Neural crest cell (in vitro differentiated cells): ENCODE measurements at places on chromosomes 2 and 18.

DNA sequence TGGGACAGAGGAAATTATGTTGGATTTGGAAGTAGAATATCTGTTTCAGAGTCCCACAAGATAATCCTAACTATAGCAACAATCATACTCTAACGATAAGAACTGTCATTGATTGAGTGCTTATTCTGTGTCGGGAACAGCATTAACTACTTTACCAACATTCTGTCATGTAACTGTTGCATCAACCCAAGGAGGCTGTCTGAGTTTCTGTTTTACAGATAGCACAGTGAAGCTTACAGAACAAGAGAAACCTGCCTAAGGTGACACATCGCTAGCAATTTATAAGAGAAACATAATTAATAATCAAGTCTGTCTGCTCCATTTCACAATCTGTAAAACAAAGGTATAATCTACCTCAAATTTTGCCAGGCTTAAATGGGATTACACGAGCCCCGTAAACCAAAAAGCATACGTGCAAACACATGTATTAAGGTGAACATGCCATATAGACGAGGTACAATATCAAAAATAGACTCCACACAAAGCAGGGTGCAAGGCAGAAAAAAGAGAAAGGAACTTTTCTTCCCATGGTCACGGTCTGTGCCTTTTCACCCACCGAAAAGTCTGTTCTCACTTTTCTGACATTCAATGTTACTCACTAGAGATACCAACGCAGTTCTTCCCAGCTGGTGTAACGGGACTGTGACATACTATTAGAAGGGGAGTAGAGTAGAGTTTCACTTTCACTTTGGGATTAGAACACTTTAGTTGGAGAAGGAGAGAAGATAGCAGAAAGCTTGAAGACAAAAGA, 37.2 kb upstream of the SLC8A1 start:
- no peak for DNase-seq

GRCh38 chr18:8232791-8233190, 376.4 kb upstream of the RAB12 start:
- DNase-seq: no peak

DNA sequence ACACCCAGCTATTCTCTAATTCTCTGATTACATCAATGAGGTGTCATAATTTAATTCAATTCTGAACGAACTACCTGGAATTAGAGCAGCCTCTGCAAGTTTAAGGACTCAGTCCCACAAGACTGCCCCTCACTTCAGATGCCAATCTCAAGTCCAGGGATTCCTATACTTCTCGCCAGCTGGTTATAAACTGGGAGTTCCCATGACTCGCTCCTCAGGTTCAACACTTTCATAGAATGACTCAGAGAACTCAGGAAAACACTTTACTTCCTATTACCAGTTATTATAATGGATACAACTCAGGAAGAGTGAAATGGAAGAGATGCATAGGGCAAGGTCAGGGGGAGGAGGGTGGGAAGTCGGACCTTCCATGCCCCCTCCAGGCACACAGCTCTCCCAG, 112.3 kb upstream of the ATP5MC3 start:
- no peak for DNase-seq

- no peak for DNase-seq
These were observed 267.6 kb downstream of the GBX2 start for GRCh38 chr2:235900631-235901030.

DNA sequence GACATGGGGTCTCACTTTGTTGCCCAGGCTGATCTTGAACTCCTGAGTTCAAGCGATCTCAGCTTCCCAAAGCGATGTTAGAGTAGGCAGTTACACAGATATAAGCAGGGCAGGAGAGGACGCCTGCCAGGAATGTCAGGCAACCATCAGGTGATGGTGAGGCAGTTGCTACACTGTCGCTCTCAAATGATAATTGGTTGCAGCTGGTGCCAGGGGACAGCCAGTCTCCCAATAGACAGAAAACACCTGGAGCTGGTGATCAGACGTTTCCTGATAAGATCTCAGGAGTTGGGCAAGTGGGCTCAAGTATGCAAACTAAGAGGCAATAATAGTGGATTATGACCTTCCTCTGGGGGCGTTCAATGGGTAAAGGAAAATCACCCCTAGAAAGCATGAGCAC, 163.1 kb upstream of the RGPD4 start:
- no peak for DNase-seq

- no peak for DNase-seq
These were observed 64.8 kb upstream of the PID1 start for GRCh38 chr2:229335877-229336346.
